Effector memory CD4-positive, alpha-beta T cell (primary cell): ENCODE measurements at places on chromosomes 13 and 19.

DNA sequence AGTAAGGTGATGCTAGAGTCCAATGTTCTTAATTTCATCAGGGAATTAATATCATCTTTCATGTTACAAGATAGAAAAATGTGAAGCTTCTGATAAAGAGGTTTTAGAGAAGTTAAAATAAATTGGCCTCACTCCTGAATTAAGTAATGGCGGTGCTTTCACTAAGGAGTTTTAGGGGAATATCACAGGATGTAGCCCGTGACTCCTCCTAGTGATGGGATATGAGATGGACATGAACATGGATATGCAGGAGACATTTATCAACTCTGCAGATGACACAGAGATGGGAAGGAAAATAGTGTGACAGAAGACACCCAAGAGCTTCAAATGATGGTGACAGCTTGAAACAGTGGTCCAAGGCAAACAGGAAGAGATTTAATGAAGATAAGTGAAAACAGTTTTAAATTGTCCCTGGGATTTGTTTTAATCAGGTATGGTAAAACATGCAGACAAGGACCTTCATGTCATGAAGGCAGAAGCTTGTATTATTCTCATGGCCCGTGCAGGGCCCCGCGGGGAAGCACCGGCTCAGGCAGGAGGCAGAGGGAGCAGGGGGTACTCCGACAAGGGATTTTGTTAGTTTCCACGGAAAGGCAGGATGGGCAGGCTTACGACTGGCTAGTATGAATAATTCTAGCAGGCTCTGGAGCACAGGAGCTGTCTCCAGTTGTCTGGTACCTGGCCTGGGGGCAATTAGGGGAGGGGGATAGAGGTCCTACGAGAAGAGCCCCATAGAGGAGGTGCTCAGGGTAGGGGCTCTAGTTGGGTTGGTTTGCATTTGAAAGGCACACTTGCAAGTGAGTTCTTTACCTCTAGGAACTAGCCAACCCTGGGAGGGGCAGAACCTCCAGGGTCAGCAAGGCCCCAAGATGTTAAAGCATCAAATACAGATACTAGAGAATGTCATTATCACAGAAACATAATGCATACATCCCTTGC is 38.7 kb upstream of the FARP1 start:
- no peak overlapping the region for H3K27ac ChIP-seq
- no peaks in the 10 kb centered on the region for H3K27me3 ChIP-seq

DNA sequence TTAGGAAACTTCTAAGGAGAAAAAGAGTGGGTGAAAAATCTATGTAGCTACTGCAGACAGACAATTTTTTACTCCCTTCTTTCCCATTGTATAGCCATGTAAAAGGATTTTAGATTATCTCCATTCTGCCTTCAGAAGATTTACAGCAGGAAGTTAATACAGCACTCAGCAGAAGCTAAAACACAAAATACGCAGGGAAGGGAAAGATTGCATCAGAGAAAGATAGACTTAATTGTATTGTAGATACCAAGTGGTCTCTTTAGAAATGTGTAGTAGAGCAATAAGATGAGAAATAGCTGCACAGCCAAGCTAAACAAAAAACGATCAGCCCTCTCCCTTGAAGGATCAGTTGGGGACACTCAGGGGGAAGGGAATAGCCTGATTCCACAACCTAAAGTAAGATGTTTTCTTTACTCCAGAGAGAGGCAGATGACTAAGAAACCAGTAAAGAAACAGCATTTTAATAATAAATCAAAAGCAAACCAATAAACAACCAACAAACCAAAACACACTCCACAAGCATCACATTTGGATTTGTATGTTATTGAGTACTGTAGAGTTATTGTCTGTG is 236.7 kb upstream of the SLITRK1 start:
- H3K4me3 ChIP-seq, result no peak overlapping the region
- no peak for DNase-seq
- no peaks in the 10 kb centered on the region for H3K4me1 ChIP-seq
- no peaks in the 10 kb centered on the region for H3K27me3 ChIP-seq
- H3K36me3 ChIP-seq, result no peaks in the 10 kb centered on the region

DNA sequence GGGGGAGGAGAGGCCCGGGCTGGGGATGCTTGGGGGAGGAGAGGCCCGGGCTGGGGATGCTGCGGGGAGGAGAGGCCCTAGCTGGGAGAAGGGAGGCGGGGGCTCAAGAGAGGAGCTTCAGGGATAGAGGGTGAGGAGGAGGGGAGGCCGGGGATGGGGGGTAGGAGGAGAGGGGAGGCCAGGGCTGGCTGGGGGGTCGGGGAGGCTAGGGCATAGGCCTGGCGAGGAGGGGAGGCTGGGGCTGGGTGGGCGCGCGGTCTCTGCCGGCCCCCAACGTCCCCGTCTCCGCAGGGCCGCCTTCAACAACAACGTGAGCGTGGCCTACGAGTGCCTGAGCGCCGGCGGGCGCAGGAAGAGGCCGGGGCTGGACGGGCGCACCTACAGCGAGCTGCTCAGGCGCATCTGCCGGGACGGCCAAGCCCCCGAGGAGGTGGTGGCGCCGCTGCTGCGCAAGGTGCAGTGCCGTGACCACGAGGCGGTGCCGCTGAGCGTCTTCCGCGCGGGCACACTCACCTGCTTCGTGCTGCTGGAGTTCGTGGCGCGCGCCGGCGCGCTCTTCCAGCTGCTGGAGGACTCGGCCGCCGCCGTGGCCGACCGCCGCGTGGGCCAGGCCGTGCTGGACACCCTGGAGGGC is 11.4 kb downstream of the TPGS1 start:
- H3K27me3 ChIP-seq, result no peaks in the 10 kb centered on the region
- H3K27ac ChIP-seq, result peak overlapping the region; percentile 11
- DNase-seq, result no peak
- no peaks in the 10 kb centered on the region for H3K36me3 ChIP-seq
- H3K4me1 ChIP-seq, result peaks cover 11% of the 10 kb centered on the region

DNA sequence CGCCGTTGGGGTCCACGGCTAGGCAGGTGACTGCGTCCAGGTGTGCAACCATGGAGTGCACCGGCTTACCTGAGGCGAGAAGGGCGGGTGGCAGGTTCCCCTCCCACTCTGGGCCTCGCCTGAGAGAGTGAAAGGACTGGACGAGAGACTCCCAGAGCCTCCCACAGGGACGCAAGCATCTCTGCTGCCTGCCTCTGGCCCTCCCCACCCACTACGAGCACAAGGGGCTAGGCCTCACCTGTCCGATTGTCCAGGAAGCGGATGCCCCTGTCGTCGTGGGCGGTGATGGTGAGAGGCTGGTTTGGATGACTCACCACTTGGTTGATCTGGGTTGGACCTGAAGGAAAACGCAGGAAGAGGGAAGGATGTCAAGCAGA is 5.1 kb upstream of the PRKD2 start:
- DNase-seq, result no peak
- H3K27ac ChIP-seq, result no peak overlapping the region
- H3K36me3 ChIP-seq, result peaks cover 60% of the 10 kb centered on the region
